ENCODE measurements at places on chromosomes 3 and 15.
A peak's percentile ranks its signal among the peaks of the same experiment; 100 is the strongest.

DNA sequence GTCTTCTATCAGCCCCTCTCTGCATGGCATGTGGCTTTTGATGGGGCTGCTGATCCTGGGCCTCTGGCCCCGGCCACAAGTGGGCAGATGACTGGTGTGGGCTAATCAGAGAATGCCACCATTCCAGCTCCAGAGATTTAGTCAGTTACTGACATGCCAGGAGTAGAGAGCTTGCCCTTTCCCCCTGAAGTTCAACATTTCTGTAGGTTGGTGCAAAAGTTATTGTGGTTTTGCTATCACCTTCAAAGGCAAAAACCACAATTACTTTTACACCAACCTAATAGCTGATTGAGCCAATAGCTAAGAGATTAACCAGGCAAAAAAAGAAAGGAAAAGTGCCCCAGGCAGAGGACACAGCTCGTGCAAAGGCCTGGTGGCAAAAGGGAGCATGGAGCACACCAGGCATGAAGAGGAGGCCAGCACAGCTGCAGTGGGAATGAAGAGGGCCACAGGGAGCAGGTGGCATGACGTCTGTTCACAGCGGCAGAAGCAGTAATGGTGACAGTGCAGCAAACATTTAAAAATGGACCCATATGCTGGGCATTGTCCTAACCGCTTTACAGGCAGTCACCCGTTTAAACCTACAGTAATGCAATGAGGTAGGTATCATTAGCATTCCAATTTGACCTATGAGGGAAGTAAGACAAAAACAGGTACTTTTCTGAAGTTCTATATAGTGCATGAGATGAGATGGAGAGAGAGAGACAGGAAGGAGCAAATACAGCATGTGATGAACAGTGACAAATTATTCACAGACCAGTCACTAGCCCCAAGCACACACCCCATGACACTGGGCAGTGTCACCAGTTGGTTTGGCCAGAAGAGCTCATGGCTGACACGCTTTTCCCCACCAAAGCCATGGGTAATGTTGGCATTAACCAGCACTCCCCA lies 373.0 kb upstream of the PROK2 start:
- DNase-seq = no peak

- DNase-seq = no peak
Measured at GRCh38 chr3:156749244-156749643, 74.9 kb downstream of the TIPARP start.

DNA sequence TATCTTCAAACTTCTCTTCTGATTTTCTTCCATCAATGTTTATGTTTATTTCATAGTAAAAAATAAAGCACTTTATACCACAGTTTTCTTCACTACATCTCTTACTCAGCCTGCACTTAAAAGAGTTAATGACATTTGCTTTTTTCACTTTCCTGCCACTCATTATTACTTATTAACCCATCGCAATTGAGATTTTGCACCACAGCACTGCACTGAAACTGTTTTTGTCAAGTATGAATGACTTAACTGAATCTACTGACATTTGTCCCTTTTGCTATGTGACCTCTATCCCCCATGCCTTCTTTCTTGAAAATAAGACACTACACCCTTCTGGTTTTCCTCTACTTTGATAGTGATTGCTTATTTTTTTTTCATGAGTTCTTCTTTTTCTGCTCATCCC lies 739.7 kb upstream of the DPPA4 start:
- DNase-seq = no peak

DNA sequence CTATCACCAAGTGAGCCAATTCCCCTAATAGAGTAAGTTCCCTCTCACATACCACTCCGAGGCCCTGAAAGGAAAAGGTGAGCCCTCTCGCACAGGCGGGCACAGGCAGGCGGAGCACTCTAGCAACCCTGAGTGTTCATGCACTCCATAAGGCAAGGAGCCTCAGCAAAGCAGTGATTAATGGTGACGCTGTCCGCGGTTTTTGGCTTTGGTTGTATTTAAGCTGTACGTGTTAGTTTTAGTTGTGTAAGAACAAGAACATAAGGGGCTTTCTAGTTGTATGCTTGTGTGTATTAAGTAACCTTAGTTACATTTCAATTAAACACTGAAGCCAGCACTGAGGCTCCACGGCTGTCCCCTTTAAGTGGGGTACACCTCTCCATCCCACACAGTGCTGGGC lies 33.1 kb downstream of the KLHL25 start:
- peak; percentile 45 for DNase-seq

- peak; percentile 54 for DNase-seq
Measured at GRCh38 chr3:157782236-157782635, 279.0 kb upstream of the VEPH1 start.

DNA sequence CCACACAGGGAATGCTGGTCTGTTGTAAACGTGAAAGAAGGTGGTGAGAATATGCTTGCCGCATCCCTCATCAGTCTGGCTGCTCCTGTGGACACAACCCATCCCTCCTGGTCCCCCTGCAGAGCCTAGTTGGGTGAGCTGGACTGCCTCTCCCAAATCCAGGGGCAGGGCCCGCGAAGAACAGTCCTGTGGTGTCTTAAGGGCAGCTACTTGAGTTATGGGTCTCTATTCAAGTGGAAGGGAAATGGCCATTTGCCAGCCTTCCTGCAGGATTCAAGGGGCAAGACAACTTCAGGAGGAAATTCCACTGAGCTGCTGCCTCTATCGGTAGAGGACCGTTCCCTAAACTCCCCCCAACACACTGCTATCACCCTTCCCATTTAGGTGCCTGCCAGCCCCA lies 98.9 kb downstream of the IQSEC1 start:
- no peak for DNase-seq

DNA sequence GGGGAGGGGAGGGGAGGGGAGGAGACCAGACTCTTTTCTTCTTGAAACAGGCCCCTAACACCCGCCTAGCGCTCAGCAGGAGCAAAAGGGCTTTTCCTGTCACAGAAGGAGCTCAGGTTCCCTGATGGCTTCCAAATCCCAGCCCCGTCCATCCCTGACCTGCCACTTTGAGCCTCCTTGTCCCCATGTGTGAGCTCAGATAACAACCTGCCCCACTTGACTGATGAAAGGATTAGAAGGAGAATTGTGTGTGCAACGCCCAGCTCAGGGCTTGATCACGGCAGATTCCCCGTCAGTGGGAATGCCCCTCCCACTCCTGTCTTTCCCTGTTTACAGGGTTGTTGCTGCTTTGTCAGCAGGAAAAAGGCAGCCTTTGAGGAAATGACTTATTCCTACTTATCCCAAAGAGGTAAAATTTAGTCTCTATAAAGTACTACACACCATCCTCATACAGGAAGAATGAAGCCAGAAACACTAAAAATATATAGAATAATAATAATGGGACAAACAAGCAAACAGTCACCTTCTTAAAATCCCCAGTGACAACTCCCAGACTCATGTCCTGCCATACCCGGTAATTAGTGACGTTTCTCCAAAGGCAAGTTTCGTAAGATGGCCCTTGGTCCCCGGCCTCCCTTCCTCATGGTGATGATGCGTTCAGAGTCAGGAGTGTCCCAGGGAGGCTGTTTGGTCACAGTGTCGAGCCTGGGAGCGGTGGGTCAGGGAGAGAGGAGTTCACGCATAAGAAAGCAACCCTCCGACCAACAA lies 6.1 kb upstream of the LRRC15 start:
- DNase-seq = no peak

All from fibroblast of skin of right biceps (primary cell).